Naive B cell (primary cell): ENCODE measurements at places on chromosomes 3 and 15. TPM values are rescaled to one million over a fixed set of nuclear protein-coding genes. Genes with fewer than 3 reads are reported as not detected.

DNA sequence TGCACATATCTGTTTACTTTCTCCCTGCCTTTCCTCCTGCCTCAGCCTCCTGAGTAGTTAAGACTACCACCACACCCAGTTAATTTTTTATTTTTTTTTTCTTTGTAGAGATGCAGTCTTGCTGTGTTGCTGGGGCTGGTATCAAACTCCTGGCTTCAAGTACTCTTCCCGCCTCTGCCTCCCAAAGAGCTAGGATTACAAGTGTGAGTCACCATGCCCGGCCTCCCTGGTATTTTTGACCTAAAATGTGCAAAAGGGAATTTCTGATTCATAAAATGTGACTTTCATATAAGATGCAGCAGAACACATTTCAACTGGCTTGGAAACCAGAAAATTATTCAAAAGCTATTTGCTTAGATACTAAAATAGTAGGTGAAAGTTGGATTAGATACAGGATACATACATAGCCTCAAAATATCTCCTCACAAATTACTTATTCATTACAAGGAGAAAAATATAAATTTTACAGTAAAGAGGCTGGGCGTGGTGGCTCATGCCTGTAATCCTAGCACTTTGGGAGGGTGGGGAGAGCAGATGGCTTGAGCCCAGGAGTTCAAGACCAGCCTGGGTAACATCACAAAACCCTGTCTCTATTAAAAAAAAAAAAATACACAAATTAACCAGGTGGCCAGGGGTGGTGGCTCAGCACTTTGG lies 32.0 kb downstream of the MAP4 start:
- no peaks in the 10 kb centered on the region for H3K27me3 ChIP-seq
- H3K4me1 ChIP-seq: peaks cover 7% of the 10 kb centered on the region

DNA sequence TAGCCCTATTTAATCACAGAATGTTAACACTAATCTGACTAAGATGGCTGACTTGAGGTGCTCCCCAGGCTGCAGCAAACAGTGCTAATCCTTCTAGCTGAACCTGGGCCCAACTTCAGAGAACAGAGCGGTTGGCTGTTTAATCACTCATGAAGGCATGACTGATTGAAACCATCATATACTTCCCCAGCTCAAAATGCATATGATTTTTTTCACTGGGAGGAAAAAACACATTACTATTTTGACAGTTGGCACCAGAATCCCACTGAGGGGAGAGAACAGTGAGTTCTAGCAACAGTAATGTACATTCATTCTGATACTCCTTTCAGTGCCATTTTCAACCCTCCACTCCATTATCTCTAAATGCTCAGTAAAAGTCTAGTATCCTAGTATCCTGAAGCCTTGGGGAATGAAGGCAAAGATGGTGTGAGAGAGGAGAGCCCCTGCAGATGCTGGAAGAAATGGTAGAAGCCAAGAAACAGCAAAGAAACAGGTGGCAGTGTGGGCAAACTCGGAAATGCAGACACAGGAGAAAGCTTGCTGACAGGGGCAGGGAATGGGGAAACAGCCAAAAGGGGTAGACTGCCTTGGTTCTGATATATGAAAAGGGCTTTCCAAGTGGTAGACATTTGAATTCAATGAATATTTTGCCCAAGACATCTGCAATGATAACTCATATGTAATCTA lies 34.4 kb upstream of the CASR start:
- no peak overlapping the region for H3K27ac ChIP-seq
- peaks cover 2% of the 10 kb centered on the region for H3K36me3 ChIP-seq
- no peak for DNase-seq
- no peaks in the 10 kb centered on the region for H3K4me1 ChIP-seq
- no peaks in the 10 kb centered on the region for H3K27me3 ChIP-seq

- no peaks in the 10 kb centered on the region for H3K27me3 ChIP-seq
- H3K36me3 ChIP-seq: no peaks in the 10 kb centered on the region
- H3K4me1 ChIP-seq: no peaks in the 10 kb centered on the region
- DNase-seq: no peak
- H3K4me3 ChIP-seq: no peak overlapping the region
- H3K27ac ChIP-seq: no peak overlapping the region
Observed at GRCh38 chr3:18988614-18989229, 159.6 kb upstream of the KCNH8 start.

DNA sequence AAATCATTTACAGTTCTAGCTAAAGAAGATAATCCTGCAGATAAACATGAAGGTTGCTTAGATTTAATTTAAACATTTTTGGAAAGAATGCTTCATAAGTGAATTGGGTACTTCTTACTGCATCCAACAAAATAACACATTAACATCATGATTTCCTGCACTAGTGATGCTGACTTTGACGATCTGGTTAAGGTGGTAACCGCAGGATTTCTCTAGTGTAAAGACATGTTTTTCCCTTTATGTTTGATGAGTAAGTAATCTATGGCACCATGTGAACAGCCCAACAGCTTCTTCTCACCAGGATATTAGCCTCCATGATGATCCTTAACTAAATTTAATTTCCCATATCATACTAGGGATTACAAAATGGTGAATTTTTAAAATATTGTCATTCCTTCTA lies 14.1 kb downstream of the SPPL2A start:
- no peaks in the 10 kb centered on the region for H3K36me3 ChIP-seq
- DNase-seq: no peak
- H3K4me3 ChIP-seq: no peak overlapping the region
- no peak overlapping the region for H3K27ac ChIP-seq
- no peaks in the 10 kb centered on the region for H3K27me3 ChIP-seq

Gene LRRN1
- not detected for polyA plus RNA-seq
